Thyroid gland (tissue), 4 donors: ENCODE measurements at places on chromosomes 1 and 21. TPM values are rescaled to one million over a fixed set of nuclear protein-coding genes. Genes with fewer than 3 reads are reported as not detected.

The RAB25 gene
- 88.0 TPM for total RNA-seq

GRCh38 chr1:39105061-39105840 lies 79.1 kb downstream of the NDUFS5 start:
- H3K4me3 ChIP-seq, result peak overlapping the region; percentile 89
- DNase-seq, result peak; percentile 84

DNA sequence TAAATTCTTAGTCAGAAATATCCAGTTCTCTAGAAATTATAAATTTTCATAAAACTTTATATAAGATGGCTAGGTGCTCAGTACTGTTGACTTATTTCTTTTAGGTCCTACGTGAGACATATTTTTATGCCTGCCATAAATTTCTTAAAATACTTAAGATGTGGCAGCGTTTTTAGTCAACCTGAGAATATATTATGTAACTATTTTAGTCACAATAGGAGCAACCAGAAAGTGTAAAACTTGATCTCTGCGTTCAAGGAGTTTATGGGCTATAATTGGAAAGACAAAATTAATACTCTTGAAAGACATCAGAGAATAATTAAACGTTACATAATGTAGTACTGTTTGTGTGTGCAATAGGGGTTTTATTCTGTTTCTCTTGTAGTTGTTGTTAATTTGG lies 24.1 kb upstream of the PGM1 start:
- no peaks in the 10 kb centered on the region for H3K4me1 ChIP-seq
- no peak overlapping the region for H3K27ac ChIP-seq
- H3K27me3 ChIP-seq, result no peaks in the 10 kb centered on the region
- no peaks in the 10 kb centered on the region for H3K36me3 ChIP-seq

- H3K4me3 ChIP-seq, result no peak overlapping the region
- H3K27me3 ChIP-seq, result no peaks in the 10 kb centered on the region
- no peak for DNase-seq
- peaks cover 10% of the 10 kb centered on the region for H3K36me3 ChIP-seq
- H3K4me1 ChIP-seq, result peaks cover 11% of the 10 kb centered on the region
- H3K27ac ChIP-seq, result no peak overlapping the region
These were observed 25.8 kb downstream of the IL6R start for GRCh38 chr1:154430903-154431302.

- no peaks in the 10 kb centered on the region for H3K27me3 ChIP-seq
- DNase-seq, result no peak
- no peak overlapping the region for H3K4me3 ChIP-seq
- H3K36me3 ChIP-seq, result no peaks in the 10 kb centered on the region
These were observed 3.1 kb downstream of the CHD1L start for GRCh38 chr1:147245586-147246021.

DNA sequence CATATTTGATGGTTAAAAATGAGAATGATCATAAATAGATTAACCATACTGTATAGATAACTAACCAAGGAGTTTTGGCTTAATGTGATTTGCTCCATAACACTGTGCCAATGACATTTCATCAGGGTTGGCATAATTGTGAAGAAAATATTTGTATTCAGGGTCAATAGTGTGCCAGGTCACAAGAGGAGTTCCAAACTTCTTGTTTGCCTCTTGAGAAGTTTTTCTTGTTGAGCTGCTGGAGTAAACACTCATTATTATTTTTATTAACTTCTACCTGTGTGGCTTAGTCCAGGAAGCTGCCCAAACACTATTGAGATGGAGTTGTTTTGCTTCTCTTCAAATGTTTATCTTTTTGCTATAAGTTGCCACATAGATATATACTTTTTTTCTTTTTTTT lies 7.5 kb downstream of the MAP7D1 start:
- H3K36me3 ChIP-seq, result no peaks in the 10 kb centered on the region
- no peak overlapping the region for H3K4me3 ChIP-seq
- H3K4me1 ChIP-seq, result peaks cover 40% of the 10 kb centered on the region
- DNase-seq, result no peak
- H3K27ac ChIP-seq, result peak overlapping the region; percentile 84
